ENCODE measurements at places on chromosomes 7 and 10. TPM values are rescaled to one million over a fixed set of nuclear protein-coding genes. Genes with fewer than 3 reads are reported as not detected.

The SDK1 gene
- 40.7 TPM for total RNA-seq

The PTN gene
- total RNA-seq = 140 TPM

The GNB2 gene
- 74.5 TPM for total RNA-seq

The SNCG gene
- 2.8 TPM for total RNA-seq

The SEC61A2 gene
- total RNA-seq = 65.4 TPM

The TDRD1 gene
- total RNA-seq = under 0.01 TPM

The KLHDC10 gene
- 87.3 TPM for total RNA-seq

The FOXP2 gene
- total RNA-seq = 36.0 TPM

The FZD1 gene
- 9.7 TPM for total RNA-seq

The ZNF425 gene
- total RNA-seq = 5.3 TPM

The GRIFIN gene
- total RNA-seq = not detected

The EXOC6 gene
- 76.1 TPM for total RNA-seq

The TLX1 gene
- total RNA-seq = not detected

The NAPEPLD gene
- total RNA-seq = 32.2 TPM

The TFEC gene
- 0.63 TPM for total RNA-seq

The VENTX gene
- total RNA-seq = not detected

The MSMB gene
- total RNA-seq = not detected

All from parietal lobe (tissue), 2 donors.